ENCODE measurements at places on chromosomes 7 and 10.

DNA sequence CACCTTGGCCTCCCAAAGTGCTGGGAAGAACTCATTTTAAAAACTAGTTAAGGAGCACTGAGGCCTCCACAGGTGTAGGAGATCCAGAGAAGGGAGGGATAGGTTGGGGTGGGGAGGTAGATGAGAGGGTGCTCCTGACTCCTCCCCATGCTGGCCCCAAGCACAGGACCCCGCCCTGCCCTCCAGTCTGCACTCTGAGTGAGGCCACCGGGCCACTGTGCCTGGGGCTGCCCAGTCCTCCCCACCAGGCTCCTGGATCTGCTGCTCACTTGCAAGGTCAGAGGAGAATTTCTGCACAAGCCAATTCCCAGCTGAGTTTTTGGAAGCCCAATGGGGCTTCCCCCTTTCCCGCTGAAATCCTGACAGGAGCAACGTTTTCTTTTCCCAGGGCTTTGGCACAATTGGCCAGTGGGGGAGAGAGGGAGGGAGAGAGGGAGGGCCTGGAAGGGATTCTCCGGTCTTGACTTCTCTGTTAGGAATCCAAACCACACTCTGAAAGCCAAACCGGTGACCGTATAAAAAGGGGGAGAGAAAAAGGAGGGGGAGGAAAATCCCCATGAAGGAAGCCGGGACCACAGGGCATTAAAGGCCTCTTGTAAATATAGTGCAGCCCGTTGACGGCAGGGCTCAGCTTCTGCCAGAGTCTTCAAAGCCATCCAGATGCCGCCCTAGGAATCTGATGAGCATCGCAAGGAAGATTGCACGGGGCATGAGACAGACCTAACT, 116.2 kb downstream of the SH3PXD2A start:
- no peak for DNase-seq

DNA sequence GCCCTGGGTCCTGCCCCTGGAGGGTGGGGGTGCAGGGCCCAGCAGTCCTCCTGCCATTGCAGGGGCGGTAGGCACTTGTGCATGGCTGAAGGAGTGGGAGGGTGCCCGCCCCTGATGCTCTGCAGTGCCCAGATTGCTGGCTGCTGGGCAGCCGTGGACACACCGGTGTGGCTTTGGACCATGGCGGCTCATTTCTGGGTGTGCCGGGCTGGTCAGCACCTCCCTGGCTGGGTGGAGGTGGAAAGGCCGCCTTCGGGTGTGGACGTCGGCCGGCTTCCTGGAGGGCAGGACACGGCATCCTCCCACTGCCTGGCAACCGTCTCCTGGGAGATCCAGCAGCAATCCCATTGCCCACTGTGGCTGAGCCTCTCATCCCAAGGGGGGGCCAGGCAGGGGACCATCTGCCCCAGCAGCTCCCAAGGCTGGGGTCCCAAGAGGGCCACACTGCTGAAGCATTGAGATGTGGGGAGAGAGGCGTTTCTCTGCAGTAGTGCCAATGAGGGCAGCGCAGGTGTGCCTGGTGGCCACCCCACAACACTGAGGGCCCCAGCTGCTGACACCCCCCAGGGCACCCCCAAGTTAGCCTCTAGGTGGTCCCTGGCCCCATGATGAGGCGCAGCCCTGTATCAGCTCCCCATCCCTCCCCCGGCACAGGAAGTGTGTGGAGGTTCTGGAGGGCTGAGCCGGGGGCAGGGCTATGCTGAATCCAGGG, 12.9 kb downstream of the TTYH3 start:
- DNase-seq, result no peak

- no peak for DNase-seq
Observed at GRCh38 chr10:116232613-116233012, 40.4 kb downstream of the GFRA1 start.

DNA sequence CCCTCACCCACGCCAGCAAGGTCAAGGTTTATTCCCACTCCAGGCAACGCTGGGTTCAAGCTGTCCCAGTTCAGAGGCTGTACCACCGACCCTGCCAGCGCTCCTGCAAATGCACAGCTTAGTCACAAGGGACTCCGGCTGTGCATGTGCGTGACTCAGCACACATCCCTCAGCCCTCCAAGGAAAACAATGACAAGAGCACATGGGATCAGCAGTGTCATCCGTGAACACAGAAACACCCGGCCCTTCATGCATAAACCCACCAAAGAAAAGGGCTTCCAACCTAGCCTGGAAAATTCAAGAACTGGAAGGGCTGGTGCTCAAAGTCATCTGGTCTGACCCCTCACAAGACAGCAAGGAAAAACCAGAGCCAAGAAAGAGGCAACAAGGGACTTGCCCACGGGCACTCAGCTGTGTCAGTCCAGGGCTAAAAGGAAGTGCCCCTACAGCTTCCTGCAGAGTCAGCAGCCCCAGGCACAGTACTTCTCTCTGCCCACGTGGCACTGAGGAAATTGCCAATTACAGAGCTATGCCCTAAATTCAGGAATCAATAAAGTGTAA, 106.1 kb downstream of the KCNMA1 start:
- DNase-seq, result no peak

All from T-helper 2 cell (primary cell).